ENCODE measurements at places on chromosomes 16 and 17.

GRCh38 chr17:33012522-33013033 is 20.9 kb downstream of the SPACA3 start:
- peak; percentile 79 for DNase-seq

- DNase-seq: no peak
Observed at GRCh38 chr17:38585056-38585917, 20.5 kb downstream of the SRCIN1 start.

GRCh38 chr17:8656693-8657092 is 26.2 kb upstream of the MYH10 start:
- no peak for DNase-seq

- no peak for DNase-seq
Observed at GRCh38 chr17:57207396-57207795, 48.9 kb upstream of the MSI2 start.

DNA sequence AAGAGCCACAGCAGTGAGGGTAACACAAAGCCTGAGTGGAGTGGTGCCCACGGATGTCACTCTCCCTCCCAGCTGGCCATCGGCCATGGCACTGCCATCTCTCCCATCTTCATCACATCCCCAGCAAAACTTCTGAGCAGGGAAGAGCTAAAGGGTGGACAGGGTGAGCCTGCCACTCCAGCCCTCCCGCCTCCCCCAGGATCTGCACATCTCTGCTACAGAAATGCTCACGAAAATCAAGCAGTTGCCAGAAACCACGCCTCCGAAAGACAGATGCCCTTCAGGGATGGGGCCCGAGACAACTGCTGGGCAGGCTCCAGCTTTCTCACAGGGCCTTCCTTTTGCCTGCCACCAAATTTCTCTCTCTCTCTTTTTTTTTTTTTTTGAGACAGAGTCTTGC is 3.6 kb downstream of the GRIN2C start:
- DNase-seq: no peak

DNA sequence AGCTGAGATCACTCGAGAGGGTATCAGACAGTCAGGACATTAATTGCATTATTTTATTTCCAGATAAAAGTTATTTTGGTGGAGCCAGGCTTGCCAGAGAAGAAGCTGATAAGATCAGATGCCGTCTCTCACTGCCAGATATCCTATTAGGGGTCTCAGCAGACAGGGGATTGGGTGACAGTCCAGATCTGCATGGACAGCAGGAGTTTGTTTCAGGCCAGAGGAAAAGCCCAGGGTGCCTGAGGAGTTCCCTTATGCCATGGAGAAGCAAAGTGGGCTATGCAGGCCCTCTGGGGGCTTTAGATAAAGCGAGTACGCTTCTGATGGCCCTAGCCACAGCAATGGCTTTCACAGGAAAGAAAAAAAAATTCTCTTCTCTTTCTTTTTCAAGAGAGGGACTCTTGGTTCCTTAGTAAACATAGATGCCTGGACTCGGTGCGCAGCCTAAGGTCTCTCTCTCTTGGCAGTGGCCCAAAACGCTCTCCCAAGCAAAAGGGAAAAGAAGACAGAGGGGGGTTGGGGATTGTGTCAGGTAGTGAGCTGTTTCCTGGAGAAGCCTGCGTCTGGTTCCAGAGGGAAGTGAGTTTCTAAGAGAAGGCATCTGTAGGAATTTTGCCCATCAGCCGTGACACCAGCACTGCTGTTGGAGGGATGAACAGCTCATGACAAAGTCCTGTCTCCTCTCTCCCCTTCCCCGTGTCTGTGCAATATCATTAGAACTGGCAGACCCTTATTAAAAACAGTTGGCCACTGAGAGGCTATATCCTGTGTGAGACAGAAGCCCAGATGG is 166.3 kb upstream of the FOXF1 start:
- DNase-seq: no peak

- no peak for DNase-seq
Observed at GRCh38 chr16:20387978-20388377, 16.6 kb downstream of the PDILT start.
